ENCODE measurements at places on chromosomes 2 and 18. TPM values are rescaled to one million over a fixed set of nuclear protein-coding genes. Genes with fewer than 3 reads are reported as not detected.
A peak's percentile ranks its signal among the peaks of the same experiment; 100 is the strongest.

The PRPF40A gene
- total RNA-seq, result 119 TPM

The RIT2 gene
- not detected for total RNA-seq

- DNase-seq, result no peak
- no peaks in the 10 kb centered on the region for H3K4me1 ChIP-seq
- peak overlapping the region; percentile 16 for H3K27ac ChIP-seq
- no peak overlapping the region for H3K4me3 ChIP-seq
- no peaks in the 10 kb centered on the region for H3K27me3 ChIP-seq
- no peaks in the 10 kb centered on the region for H3K36me3 ChIP-seq
Observed at GRCh38 chr18:62460851-62461300, 61.9 kb upstream of the ZCCHC2 start.

GRCh38 chr2:98102878-98103277 lies 15.9 kb downstream of the VWA3B start:
- H3K27me3 ChIP-seq, result no peaks in the 10 kb centered on the region
- no peaks in the 10 kb centered on the region for H3K36me3 ChIP-seq
- H3K4me1 ChIP-seq, result no peaks in the 10 kb centered on the region
- no peak overlapping the region for H3K27ac ChIP-seq
- DNase-seq, result no peak
- H3K4me3 ChIP-seq, result no peak overlapping the region

DNA sequence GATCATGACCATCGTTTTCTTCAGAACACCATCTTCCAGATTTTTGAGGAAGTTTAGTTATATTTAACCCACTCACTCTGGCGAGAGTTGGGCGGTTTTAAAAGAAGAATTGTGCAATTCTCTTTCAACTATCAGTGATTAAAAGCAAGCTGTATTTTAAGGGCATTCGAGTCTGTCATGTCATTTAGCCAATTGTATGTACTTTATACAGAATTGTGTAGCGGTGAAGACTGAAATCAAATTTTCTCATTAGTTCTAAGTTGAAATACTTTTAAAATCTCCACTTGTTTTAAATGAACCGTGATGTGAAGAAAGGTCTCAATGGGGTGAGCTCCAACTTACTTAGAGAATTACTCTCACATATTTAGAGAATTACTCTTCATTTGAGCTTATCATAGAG lies 214.6 kb upstream of the DTNA start:
- H3K27ac ChIP-seq, result no peak overlapping the region
- H3K4me3 ChIP-seq, result no peak overlapping the region
- H3K27me3 ChIP-seq, result peaks cover 62% of the 10 kb centered on the region
- H3K36me3 ChIP-seq, result no peaks in the 10 kb centered on the region
- no peak for DNase-seq
- peaks cover 4% of the 10 kb centered on the region for H3K4me1 ChIP-seq
